Naive thymus-derived CD8-positive, alpha-beta T cell (primary cell): ENCODE measurements at places on chromosomes 2 and 18.

- no peak for DNase-seq
Measured at GRCh38 chr2:57177176-57177575, 869.4 kb upstream of the VRK2 start.

- no peak for DNase-seq
Measured at GRCh38 chr2:48358982-48359381, 171.0 kb upstream of the STON1 start.

DNA sequence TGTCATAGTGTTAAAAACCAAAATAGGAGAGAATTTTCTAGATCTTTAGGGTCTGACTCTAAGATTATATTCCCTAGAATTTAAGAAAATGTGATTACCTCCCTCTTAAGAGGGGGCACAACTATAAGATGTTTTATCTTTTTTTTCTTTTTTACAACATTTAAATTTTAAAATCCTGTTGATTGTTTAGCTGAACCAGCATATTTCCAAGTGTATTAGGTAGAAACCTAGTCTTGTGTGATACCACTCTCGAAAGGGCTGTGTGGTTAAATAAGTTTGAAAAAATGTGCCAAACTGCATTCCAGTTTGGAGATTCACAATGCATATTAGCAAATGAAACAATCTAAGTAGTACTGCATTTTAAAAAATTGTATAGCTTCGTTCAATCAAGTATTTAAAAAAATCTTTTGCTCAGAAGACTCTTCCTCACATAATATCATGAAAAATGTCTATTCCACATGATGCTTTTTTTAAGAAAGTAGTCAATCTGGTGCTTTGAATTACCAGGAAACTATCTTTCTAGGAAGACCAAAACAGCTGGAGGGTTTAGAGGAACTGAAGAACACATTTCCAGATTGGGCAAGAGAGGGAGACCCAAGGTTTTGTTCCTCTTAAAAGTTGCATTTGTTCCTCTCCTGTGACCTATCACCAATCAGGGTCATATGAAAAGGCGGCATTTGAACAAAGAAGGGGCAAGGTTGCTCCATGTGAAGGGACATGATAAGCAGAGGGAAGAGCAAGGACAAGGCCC lies 98.8 kb downstream of the DPP4 start:
- DNase-seq = no peak

DNA sequence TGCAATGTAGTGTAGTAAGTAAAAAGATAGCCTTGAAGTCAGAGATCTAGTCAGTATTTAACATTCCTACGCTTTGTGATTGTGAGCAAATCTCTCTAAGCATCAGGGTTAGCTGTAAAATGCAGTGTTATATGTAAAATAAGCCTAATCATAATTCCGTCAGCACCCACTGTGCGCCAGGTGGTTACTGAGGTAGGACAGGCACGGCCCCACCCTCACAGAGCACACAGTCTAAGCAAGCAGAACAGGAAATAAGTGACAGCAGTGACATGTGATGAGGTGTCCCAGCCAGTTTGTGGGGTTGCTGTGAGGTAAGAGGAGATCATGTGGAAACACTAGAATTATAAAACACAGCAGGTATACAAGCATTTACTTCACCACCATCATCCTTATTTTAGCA lies 267.1 kb downstream of the ICOS start:
- DNase-seq = no peak

DNA sequence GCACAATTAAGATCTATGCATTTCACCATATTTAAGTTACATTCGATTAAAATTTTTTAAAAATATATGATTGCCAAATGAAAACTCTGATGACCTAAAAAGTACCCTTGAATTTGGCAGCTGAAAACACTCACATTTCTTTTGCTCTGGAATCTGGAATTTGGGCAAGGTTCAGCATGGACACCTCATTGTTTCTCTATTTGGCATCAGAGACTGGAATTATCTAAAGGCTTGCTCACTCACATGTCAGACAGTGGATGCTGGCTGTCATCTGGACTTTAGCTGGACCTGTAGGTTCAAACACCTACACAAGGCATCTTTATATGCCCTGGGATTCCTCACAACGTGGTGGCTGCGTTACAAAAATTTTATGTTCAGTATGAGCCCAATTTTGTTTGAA lies 16.1 kb downstream of the MBOAT2 start:
- DNase-seq = no peak

DNA sequence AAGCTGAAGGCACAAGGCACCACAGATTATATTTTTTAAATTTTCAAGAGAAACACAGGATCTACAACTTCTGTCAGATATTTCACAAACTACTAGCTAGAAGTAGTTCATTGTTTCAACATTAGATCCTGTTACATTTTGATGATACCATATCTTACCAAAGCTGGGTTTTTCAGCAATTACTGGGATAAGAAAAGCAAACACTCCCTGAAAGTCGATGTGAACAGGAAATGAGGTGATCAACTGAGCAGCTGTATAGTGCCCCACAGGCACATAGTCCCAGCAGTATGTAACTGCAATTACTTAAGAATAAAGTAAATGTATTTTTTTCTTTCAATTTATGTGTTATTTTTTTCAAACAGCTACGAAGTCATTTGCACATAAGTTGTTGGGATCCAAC lies 103.5 kb downstream of the DNER start:
- DNase-seq = no peak

DNA sequence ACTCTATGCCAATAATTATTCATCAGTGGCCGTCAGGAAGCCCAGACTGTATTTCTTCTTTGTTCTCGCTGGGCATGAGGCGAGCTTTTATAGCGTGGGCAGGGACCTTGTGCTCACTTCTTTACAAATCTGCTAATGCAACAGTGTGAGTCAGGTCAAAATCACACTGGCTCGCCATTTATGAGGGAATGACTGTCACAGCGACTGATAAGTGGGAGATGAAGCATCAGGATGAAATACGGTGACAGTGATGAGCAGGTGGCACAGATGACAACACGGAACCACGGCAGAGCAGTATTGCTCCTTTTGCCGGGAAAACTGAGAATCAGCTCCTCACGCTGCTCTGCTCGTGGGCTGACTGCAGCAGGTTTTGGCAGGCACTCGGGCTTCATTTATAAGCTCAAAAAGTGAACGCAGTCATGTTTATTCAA lies 20.5 kb downstream of the TYMS start:
- DNase-seq = no peak

GRCh38 chr2:17636257-17636656 lies 95.8 kb downstream of the VSNL1 start:
- no peak for DNase-seq

DNA sequence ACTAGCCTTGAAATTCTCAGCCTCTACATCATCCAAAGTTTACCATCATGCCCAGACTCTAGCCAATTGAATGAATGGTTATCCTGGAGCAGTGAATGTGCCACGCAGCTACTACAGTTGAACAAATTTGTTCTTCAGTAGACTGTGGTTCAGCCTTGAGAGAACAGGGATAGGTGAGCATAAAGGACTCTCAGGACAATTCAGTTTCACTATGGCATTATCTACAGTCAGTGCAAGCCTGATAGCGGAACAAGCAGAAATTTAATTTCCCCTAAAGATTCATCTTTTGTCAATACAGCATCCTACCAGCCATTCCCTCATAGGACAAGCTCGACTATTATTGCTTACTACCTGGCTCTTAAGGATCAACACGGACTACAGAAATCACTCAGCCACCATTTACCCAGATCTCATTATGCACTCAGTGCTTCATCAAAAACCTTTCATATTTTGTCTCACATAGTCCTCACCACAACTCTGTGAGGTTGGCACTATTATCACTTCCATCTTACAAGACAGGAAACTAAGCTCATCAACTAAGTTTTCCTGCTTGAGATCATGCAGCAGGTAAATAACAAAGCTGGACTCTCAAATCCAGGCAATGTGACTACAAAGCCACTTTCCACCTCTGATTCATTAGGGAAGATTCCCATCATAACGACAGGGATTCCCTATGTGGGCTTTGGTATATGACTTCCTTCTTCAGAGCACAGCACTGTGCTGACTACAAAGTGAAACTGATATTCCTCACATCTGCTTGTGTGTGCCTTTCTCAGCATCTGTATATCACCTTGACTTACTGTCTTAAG lies 181.5 kb upstream of the ACVR2A start:
- DNase-seq = no peak

DNA sequence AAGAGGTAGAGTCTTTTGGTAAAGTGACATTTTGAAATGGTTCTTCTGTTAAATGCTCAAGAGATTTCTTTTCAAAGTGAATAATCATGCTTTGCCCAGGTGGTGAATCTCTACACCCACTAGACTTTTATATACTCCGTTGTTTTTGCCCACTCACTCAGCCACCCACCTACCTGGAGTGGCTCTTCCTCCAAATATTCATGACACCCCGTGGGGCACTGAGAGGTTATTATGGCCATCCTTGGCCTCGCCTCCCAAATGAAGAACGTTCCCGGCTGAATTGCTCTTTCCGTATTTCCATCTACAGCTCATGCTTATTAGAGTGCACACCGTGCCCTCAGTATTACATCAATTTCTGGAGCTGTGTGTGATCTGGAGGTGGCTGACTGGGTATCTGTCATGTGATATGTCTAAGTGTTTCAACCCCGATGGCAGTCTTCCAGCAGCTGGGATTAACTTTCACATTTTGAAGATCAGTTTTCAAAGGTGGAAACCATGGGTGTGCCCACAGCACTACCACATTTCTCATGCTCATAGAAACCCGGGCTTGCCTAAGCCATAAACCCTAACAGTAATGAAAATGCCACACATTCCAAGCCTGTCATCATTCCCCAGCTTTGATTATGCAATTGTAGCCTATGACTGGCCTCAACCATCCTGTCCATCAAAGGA lies 406.6 kb upstream of the MMADHC start:
- no peak for DNase-seq

GRCh38 chr2:47964722-47965434 lies 58.6 kb upstream of the FBXO11 start:
- DNase-seq = no peak

- DNase-seq = no peak
Measured at GRCh38 chr2:172998547-172999272, 76.9 kb upstream of the MAP3K20 start.

DNA sequence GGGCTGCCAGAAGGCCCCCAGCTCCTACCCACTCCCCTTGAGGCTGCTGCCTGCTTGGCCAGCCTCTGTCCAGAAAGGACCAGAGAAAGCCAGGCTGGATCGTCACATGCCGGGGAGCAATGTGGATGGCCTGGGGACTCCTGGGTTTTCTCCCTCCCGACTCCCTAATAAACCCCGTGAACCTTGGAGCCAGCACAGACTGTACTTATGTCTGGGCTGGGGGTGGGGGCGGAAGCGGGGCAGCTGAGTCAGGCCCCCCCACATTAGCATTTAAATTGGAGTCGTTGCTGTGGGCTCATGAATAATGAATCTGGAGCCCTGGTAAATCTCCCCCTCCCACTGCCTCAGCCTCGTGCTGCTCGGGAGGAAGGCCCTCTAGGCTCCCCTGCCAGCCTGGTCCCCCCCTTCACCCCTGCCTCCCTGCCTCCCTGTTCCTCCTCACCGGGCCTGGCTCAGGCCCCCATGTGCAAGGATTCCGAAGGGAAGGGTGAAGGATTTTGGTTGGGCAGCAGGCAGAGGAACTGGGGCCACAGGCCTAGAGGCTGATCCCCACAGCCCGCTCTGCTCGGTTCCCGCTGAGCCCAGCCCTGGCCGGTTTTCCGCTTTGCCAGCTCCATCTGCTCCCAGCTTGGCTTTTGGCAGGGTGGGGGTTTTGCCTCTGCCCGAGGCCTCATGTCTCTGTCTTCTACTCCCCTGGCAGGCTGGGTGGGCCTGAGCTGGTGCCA lies 7.3 kb upstream of the ASIC4 start:
- DNase-seq = no peak

- no peak for DNase-seq
Measured at GRCh38 chr2:54456612-54457322, 640 bp downstream of the SPTBN1 start.

DNA sequence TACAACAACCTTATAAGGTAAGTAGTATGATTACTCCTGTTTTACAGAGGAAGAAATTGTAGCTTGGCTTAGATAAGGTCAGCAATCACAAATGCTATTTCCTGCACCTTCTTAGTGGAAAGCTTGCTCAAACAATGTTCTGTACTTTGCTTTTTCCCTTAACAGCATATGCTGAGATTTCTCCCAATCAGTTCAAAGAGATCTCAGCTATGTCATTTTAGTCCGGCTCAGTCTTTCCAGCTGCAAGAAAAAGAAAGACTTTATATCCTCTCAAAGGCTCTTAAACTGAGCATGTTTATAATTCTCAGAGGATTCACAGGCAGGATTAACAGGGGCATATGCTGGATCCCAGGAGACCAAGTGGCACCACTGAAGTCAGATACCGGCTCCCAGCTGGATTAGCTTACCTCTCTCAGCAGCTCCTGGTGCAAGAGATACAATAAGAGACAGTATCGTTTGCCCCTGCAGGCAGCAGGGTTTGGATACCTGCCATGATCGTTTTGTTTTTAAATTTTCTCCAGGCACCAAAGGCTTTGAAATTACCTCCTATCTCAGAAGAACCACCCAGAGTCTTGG lies 29.5 kb downstream of the KIAA2012 start:
- DNase-seq = no peak

DNA sequence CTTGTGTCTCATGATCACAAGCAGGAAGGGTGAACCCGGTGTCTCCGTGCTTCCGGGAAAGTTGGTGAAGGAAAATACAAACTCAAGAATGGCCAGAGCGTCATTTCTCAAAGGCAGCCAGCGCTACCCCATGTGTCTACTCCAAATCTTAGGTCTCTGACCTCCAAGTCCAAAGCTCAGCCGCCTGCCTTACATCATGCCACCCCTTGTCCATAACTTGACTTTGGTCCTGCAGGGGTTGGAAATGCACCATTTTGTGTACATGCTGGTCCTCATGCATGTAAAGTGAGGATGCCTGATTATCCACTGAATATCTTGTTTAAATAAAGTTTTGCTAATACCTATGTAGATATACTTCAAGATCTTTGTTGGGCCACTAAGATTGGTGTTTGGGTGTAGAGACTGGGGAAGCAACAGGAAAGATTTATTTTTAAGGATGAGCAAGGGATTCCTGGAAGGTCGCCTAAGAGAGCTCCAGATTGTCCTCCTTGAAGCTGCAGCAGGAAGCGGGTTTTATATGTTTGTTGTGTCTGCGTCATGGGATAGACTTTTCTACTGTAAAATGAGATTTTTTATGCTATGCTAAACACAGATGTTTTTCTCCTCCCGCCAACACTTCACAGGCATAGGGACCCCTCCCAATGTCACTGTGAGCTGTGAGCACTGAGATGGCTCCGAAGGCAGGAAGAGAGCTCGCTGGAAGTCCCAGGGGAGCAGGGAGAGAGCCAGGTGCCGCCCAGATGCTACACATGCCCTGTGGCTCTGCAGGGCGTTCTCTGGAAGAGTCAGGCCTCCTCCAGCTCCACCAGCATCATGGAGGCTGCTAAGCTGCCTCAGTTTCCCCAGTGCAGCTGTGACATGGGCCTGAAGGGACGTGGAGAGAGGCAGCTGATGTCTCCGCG lies 176.2 kb upstream of the HDAC4 start:
- DNase-seq = no peak
